ENCODE measurements at places on chromosomes 5 and 9.

DNA sequence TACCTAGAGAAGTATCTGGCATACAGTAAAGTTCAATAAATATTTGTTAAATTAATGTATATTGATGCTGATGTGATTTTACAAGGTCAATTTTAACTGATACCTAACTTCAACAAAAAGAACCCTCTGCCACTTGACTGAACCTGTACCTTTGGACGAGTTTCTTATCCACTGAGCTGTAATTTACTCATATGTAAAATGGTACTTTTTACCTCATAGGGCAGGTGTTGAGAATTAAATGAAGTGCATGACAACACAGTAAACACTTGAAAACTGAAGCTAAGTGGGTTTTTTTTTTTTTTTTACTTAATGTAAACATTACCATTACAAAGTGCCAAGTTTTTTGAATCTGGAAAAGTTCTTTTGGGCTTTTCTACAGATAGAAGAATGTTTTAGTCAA lies 15.4 kb downstream of the NIPSNAP3B start:
- peaks cover 19% of the 10 kb centered on the region for H3K36me3 ChIP-seq
- no peak for DNase-seq
- H3K27ac ChIP-seq: no peak overlapping the region
- H3K4me1 ChIP-seq: no peaks in the 10 kb centered on the region
- no peak overlapping the region for H3K4me3 ChIP-seq
- no peaks in the 10 kb centered on the region for H3K27me3 ChIP-seq

- no peak overlapping the region for H3K27ac ChIP-seq
- no peak for DNase-seq
- no peaks in the 10 kb centered on the region for H3K36me3 ChIP-seq
- H3K4me3 ChIP-seq: no peak overlapping the region
Measured at GRCh38 chr5:76684756-76685519, 31.0 kb upstream of the F2R start.

DNA sequence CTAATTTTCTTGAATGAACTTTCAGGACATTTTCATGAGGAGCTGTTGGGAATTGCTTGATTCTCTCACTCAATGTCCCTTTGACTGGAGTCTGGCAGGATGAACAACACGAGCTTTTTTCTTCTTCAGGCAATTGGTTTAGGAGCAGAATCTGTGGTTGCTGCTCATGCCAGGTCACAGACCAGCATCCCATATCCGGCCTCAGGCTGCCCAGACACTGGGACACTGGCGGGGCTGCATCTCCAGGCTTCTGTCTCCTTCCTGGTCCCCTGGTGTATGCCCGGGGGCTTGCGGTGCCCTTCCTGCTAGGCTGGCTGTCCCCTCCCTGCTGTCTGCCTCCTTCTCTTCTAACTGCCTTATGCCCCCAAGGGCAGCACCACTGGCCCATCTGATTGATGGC lies 311.5 kb upstream of the DAP start:
- DNase-seq: no peak
- no peak overlapping the region for H3K4me3 ChIP-seq
- no peaks in the 10 kb centered on the region for H3K36me3 ChIP-seq
- no peak overlapping the region for H3K27ac ChIP-seq

- no peak overlapping the region for H3K4me3 ChIP-seq
- H3K36me3 ChIP-seq: no peaks in the 10 kb centered on the region
- H3K27ac ChIP-seq: no peak overlapping the region
- H3K27me3 ChIP-seq: no peaks in the 10 kb centered on the region
- no peak for DNase-seq
Measured at GRCh38 chr5:403995-404394, 39.0 kb upstream of the EXOC3 start.

- H3K36me3 ChIP-seq: no peaks in the 10 kb centered on the region
- no peak overlapping the region for H3K27ac ChIP-seq
- peaks cover 4% of the 10 kb centered on the region for H3K4me1 ChIP-seq
- H3K4me3 ChIP-seq: no peak overlapping the region
- H3K27me3 ChIP-seq: no peaks in the 10 kb centered on the region
Measured at GRCh38 chr5:65047948-65048690, 279.4 kb downstream of the CWC27 start.

GRCh38 chr9:95509851-95510708 lies 6.7 kb downstream of the PTCH1 start:
- H3K4me3 ChIP-seq: peak overlapping the region; percentile 85
- H3K27ac ChIP-seq: peak overlapping the region; percentile 69
- DNase-seq: no peak
- peaks cover 10% of the 10 kb centered on the region for H3K27me3 ChIP-seq
- peaks cover 21% of the 10 kb centered on the region for H3K4me1 ChIP-seq
